Stimulated activated CD8-positive, alpha-beta memory T cell treated with anti-CD3 and anti-CD28 coated beads, Interleukin-4, amount 100 ng/mL, for 1 hour (primary cell): ENCODE measurements at places on chromosomes 3 and 15.

- no peak for DNase-seq
Measured at GRCh38 chr15:63600001-63600615, 2.9 kb downstream of the FBXL22 start.

DNA sequence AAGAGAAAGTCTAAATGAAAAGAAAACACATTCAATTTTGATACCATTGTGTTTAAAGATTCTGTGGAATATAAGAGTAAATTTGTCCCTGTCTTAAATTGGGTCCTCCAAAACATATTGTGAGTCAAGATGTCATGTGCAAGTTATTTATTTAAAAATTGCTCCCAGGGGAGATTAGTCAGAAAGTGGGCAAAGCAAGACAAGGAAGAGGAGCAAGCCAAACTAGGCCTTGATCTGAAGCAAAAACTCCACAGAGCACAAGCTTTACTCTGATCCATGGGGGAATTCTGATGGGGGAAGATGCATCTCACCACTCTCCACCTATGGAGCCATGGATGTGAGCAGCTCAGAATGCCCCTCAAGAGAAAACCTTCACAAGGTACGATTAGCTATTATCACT is 342.8 kb upstream of the IL12A start:
- no peak for DNase-seq

- no peak for DNase-seq
Measured at GRCh38 chr3:71262364-71263265, 320.9 kb downstream of the FOXP1 start.

DNA sequence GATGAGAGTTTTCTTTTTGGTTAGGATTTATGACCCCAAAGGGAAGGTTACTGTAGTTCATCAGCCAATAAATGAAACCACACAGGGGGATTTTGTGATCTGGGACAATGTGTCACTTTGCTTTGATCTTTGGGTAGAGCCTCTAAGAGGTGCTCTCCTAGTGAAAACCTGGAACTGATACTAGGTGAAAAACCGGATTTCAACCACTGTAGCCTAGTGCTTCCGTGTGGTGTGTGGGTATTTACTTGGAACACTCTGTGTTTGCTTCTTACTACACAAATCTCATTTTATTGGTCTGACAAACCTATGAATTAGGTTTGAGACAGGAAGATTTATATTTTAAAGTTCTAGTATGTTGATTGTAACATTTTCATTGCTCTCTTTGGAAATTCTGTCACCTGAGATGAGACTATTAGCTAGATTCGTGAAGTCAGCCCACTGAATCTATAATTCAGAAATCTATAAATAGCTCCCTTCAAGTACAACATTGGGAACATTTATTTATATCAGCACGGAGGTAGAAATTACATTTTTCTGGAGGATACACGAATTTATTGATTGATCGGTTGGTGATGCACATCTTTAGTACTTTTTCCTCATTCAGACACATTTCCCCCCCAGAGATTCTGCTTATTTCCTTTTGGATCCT is 119.8 kb downstream of the AKAP13 start:
- no peak for DNase-seq
